ENCODE measurements at places on chromosomes 13 and 19.
A peak's percentile ranks its signal among the peaks of the same experiment; 100 is the strongest.

DNA sequence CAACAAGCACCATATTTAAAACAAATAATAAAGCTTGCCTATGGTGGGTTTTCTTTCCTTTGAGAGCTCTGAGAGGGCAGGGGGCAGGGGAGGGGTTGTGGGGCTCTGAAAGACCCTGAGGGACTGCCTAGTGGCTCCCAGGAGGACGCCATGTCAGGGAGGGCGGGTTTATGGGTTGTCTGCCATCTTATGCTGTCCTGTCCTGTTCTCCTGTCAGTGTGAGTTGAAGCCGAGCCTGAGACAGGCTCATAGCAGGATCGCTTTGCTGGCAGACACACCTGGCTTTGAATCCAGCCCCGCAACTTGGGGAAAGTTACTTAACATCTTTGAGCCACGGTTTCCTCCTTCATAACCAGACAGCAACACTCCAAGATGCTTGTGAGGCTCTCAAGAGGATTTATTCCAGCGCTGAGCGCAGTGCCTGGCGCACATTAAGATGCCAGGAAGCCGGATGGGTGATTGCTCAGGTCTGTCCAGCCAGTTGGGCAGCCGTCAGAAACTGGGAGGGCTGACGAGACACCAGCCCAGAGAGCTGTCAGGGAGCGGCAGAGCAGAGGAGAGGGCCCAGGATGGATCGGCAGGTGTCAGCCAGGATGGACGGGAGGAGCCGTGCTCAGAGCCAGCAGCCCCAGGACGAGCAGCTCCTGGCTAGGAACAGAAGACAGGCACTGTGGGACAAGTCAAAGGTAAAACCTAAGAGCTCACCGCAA lies 36.8 kb upstream of the C1QTNF9 start:
- DNase-seq = peak; percentile 42

DNA sequence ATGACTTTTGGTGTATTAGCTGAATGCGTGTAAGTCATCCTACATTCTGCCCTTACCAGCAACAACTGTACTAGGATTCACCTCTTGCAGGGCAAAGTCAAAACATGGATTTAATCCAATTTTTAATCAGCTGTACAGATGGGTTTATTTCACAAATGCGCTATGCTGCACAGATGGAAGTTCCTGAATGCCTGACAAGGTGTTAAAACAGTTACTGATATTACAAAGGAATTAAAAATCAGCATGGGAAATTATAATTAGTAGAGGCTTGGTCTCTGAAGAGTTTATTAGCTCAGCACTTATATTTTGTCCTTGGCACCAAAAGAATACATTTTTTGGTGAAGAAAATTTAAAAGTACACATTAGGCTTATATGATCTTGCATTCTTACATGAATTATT lies 448.9 kb downstream of the PCDH9 start:
- DNase-seq = no peak

DNA sequence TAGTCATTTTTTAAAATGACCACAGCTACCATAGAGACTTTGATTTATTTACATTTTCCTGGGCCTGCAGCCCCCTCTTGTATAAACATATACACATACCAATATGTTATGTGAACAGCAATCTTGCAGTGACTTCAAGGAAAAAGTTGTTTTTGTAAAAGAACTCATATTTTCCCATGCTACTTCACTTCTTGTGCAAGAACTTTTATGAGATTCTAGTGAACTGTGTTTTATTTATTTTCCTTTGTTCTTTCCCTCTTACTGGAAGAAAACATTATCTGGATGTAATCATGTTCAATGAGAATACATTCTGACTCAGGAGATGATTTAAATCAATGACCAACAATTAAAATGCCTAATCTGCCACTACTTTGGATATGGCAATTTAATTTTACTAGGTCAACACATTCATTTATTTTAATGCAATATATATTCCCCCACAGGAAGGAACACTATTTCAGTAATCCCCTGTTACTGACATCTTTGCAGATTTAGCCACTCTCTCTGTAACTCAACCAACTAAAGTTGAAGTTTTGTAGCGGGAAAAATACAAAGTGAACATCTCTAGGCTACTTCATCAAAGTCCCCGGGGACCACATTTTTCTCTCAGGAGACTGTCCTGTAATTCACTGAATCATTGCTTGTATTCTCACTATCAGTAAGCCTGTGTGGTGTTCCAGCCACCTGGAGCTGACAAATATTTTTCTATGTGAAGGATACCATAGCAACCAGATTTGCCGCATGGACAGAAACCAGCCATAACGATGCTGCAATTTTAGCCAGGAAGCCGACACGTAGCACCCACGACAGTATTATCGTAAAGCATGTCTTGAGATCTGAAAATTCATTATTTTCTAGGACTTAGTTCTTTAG lies 90.5 kb downstream of the STARD13 start:
- DNase-seq = no peak

GRCh38 chr19:15091918-15092753 lies 10.1 kb downstream of the OR1I1 start:
- DNase-seq = peak; percentile 78

DNA sequence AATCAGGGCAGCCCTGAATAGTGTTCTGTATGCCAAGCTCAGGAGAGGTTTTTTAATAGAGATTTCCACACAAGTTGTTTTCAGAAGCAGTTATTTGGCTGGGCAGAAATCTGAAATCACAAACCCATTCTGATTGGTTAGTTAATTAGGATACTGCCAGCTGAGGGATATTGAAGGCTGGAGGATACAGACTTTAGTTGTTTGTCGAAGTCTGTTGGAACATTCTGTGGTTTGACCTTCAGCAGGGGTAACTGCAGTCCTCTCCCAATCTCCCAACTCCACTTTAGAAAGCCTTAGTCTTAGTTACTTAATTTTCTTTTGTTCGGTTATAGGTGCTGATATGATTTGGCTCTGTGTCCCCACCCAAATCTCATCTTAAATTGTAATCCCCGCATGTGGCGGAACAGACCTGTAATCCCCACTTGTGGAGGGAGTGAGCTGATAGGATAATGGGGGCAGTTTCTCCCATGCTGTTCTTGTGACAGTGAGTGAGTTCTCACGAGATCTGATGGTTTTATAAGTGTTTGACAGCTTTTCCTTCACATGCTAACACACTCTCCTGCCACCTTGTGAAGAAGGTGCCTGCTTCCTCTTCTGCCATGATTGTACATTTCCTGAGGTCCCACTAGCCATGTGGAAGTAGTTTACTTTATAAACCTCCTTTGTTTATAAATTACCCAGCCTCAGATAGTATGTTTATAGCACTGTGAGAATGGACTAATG lies 169.2 kb downstream of the GPC5 start:
- no peak for DNase-seq

Measured in CD4-positive, alpha-beta T cell treated with Interleukin-12 subunit alpha and Interleukin-12 subunit beta, for 1 hour (primary cell).